ENCODE measurements at places on chromosomes 1 and 21. TPM values are rescaled to one million over a fixed set of nuclear protein-coding genes. Genes with fewer than 3 reads are reported as not detected.

DNA sequence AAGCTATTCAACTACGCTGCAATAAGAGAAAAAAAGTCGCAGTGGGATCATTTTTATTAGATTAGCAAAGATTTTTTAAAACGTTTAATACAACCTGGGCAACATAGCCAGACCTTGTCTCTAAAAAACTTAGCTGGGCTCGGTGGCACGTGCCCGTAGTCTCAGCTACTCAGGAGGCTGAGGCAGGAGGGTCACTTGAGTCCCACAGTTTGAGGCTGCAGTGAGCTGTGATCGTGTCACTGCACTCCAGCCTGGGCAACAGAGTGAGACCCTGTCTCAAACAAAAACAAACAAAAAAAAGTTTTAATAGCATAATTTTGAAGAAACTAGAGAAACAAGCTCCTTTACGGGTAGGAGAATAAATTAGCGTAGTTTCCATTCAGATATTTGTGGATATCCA, 1.0 kb upstream of the PRDM15 start:
- H3K27ac ChIP-seq = no peak overlapping the region
- H3K27me3 ChIP-seq = no peaks in the 10 kb centered on the region
- peaks cover 6% of the 10 kb centered on the region for H3K4me1 ChIP-seq
- peak overlapping the region; percentile 65 for H3K4me3 ChIP-seq
- DNase-seq = no peak

The NBPF4 gene
- not detected for total RNA-seq

GRCh38 chr1:224253721-224254120, 70.7 kb downstream of the DEGS1 start:
- H3K36me3 ChIP-seq = peaks cover 3% of the 10 kb centered on the region
- no peak overlapping the region for H3K4me3 ChIP-seq
- no peak overlapping the region for H3K27ac ChIP-seq
- H3K4me1 ChIP-seq = no peaks in the 10 kb centered on the region

GRCh38 chr1:12585951-12586942, 31.8 kb downstream of the DHRS3 start:
- no peaks in the 10 kb centered on the region for H3K4me1 ChIP-seq
- no peak for DNase-seq
- no peak overlapping the region for H3K4me3 ChIP-seq
- H3K27me3 ChIP-seq = no peaks in the 10 kb centered on the region
- H3K36me3 ChIP-seq = no peaks in the 10 kb centered on the region

- no peak overlapping the region for H3K27ac ChIP-seq
- H3K36me3 ChIP-seq = no peaks in the 10 kb centered on the region
- DNase-seq = no peak
- no peaks in the 10 kb centered on the region for H3K27me3 ChIP-seq
These were observed 58.5 kb upstream of the SERTAD4 start for GRCh38 chr1:210174133-210174532.

- H3K27me3 ChIP-seq = no peaks in the 10 kb centered on the region
- no peak for DNase-seq
- no peaks in the 10 kb centered on the region for H3K36me3 ChIP-seq
- peaks cover 73% of the 10 kb centered on the region for H3K4me1 ChIP-seq
These were observed 33.0 kb upstream of the ID3 start for GRCh38 chr1:23592209-23592892.

DNA sequence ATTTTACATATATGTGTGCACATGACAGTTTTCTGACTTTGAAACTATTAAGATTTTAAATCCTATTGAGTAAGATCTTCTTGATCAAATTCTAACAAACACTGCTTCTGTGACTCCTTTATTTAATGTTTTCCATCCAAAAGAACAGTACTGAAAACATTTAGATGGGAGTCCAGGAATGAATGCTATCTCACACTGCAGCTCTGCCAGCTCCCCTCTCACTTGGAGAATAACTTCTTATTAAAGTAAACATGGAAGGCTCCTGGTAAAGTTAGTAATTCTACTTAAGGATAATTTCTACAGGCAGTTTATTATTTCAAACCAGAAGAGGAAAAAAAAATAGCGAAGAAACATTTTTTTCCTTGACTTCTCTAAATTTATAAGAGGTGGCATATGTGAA, 349.1 kb downstream of the DPYD start:
- H3K4me1 ChIP-seq = no peaks in the 10 kb centered on the region
- no peak overlapping the region for H3K4me3 ChIP-seq
- no peak for DNase-seq
- no peaks in the 10 kb centered on the region for H3K27me3 ChIP-seq

DNA sequence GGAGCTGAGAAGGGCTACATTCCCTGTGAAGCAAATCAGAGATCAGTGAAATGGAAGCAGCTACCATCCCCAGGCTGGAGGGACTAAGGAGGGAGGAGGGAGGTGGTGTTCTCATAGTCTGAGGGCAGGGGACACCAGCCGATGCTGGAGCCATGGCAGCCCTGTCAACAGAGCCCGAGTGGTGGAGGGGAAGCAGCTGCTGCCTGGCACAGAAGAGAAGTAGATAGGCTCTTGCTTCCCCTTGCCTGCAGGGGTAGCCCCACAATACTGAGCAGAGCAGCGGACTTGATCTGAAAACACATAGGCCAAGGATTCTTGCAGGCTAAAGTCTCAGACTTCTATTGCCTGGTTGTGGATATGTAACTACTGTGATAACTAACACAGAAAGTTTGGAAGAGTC, 255.1 kb downstream of the FGGY start:
- DNase-seq = no peak
- H3K4me3 ChIP-seq = no peak overlapping the region
- no peaks in the 10 kb centered on the region for H3K4me1 ChIP-seq

DNA sequence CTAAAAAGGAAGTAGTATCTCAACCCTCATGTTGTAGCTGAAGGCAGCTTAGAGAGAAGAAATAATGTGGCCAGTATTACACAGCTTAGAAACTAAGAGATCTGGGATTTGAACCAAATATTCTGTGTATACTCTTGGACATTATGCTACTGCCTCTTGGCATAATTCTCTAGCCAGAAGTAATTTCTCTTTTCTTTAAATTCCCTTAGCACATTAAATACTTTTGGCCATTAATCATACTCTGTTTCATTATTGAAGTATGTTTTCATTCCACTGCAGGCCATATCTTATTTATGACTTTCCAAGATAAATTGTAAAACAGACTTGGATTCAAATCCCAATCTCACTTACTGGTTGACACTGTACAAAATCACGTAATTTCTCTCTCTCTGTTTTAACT, 181.3 kb upstream of the SPAG17 start:
- no peak overlapping the region for H3K4me3 ChIP-seq
- DNase-seq = no peak
- H3K27ac ChIP-seq = no peak overlapping the region
- H3K36me3 ChIP-seq = no peaks in the 10 kb centered on the region
- H3K27me3 ChIP-seq = no peaks in the 10 kb centered on the region
- no peaks in the 10 kb centered on the region for H3K4me1 ChIP-seq

- no peak overlapping the region for H3K4me3 ChIP-seq
- H3K36me3 ChIP-seq = peaks cover 3% of the 10 kb centered on the region
- no peak for DNase-seq
- H3K4me1 ChIP-seq = peaks cover 16% of the 10 kb centered on the region
- H3K27ac ChIP-seq = 0 out of 2 replicates have a peak overlapping the region, but pooled peaks have one; percentile 9
These were observed 82.7 kb downstream of the CAMTA1 start for GRCh38 chr1:6867729-6868659.

DNA sequence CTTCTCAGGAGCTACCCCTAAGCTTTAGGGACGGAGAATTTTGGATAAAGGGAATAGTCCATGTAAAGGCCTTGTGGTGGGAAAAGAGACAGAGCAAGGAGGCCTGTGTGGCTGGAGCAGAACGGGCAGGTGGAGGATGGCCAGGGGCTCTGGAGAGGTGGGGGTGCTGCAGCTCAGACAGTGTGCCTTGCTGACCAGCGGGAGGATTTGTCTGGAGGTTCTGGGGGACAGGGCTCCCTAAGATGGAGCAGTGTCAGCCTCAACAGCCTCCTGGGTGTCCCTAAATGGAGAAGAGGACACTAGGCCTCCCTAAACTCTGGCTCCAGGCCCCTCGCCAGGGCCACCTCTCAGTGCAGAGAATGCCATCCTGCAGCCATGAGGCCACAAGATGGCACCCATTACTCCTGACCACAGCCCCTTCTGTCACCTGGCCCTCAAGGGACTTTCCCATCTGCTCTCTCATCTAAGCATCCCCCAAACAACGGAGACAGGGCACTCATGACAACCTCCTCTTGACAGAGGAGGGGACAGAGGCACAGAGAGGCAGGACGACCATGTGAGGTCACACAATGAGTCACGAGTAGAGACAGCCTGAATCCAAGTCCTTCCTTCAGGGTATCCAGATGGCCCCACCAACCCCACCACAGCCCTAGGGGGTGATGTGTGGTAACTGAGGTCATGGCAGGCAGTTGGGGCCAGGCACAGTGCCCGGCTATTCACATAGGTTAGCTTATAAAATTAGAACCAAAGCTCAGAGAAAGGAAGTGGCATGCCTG, 94.7 kb downstream of the DMRTB1 start:
- H3K36me3 ChIP-seq = no peaks in the 10 kb centered on the region
- no peak for DNase-seq
- no peaks in the 10 kb centered on the region for H3K27me3 ChIP-seq
- no peaks in the 10 kb centered on the region for H3K4me1 ChIP-seq

- H3K36me3 ChIP-seq = no peaks in the 10 kb centered on the region
- H3K27ac ChIP-seq = no peak overlapping the region
- H3K4me3 ChIP-seq = no peak overlapping the region
- DNase-seq = no peak
- H3K27me3 ChIP-seq = no peaks in the 10 kb centered on the region
These were observed 9.6 kb downstream of the UQCRHL start for GRCh38 chr1:15797614-15798390.

The POU2F1 gene
- 21.1 TPM for total RNA-seq

The C1orf115 gene
- total RNA-seq = 4.6 TPM

DNA sequence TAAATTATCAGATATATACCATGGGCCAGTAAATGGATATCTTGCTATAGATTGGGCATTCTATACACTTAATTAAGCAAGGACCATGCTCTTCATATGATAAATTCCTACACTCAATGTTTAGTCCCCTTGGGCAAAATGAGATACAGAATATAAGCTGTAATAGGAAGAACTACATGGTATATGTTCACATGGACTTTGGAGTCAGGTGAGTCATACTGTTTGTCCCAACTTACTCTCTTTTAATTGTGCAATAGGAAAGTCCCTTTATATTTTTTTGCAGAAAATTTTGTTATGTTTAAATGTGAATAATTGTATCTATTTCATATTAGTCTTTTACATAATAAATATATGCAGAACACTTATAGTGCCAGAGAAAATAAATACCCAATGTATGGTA, 820.2 kb upstream of the ADAMTS5 start:
- no peaks in the 10 kb centered on the region for H3K4me1 ChIP-seq
- H3K27me3 ChIP-seq = no peaks in the 10 kb centered on the region
- DNase-seq = no peak
- H3K27ac ChIP-seq = no peak overlapping the region

DNA sequence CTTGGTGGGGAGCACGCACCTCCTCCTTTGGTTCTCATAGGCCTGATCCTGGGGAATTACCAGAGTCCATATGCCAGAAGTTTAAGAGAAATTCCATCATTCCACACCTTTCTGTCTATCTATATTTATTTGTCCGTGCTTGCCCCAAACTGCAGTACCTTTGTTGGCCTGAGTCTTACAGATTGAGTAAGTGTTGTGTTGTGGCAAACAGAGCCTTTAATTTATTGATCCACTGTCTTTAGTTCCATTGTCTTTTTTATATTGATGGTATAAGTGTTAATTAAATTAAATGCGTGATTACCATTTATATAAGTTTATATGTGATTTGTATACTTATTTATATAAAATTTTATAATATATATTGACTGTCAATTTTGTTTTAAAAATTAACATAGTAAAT, 4.9 kb downstream of the SH3BGR start:
- no peaks in the 10 kb centered on the region for H3K36me3 ChIP-seq
- no peaks in the 10 kb centered on the region for H3K27me3 ChIP-seq
- no peak for DNase-seq

DNA sequence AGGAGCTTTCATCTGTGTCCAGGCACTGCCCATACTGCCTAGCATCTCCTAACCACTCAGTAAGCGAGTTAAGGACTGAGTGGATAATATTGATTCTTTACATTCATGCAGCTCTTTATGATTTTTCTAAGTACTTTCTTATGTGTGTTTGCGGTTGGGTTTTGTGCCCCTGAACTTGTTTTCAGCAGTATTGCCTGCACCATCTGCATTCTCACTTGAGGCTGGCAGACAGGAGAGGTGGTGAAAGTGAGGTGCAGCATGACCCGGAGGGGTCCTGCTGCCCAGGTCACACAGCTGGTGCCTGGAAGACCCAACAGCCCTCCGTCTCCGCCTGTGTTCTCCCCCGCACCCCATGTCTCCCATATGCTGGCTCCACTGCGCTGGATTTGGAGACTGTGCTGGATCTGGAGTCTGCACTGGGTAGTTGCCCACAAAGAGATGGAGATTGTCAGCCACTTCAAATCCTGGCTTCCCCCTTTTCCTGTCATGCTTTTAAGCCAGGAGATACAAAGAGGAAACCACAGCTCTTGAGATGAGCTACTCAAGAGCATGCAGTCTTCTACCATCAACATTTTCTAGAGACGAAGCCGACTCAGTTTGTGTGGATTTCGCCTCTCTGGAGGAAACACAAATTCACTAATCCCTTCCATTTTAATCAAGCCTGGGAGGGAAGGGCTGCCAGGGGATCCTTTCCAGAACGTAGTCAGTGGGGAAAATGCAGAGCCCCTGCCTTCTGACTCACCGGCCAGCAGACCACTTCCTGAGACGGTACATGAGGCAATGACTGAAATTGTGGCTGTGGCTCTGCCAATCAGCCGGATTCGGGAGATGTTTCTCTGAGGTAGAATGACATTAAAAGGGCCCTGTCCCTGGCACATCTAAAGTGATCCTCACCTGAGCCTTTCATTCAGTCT, 71.7 kb upstream of the ANGPTL1 start:
- H3K36me3 ChIP-seq = no peaks in the 10 kb centered on the region
- no peak overlapping the region for H3K4me3 ChIP-seq
- H3K27ac ChIP-seq = no peak overlapping the region
- no peaks in the 10 kb centered on the region for H3K4me1 ChIP-seq

The CFH gene
- 0.27 TPM for total RNA-seq

DNA sequence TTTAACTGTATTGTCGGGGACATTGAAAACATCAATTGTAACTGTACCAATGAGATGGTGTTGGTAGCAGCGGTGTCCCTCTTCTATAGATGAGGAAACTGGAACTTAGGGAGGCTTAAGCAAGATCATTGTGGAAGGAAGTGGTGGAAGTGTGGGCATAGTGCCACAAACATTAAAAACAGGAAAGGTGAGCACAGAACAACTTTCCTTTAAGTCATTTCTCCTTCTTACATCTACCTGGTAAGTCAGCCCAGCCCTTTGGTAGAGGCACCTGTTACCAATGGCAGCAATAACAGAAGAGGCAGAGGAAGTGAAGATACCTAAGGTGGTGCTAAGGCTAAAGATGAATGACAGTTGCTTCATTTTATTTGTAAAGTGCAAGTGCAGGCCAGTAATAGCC, 12.0 kb upstream of the CTSS start:
- no peak for DNase-seq
- no peak overlapping the region for H3K27ac ChIP-seq
- no peaks in the 10 kb centered on the region for H3K27me3 ChIP-seq
- no peaks in the 10 kb centered on the region for H3K36me3 ChIP-seq
- no peaks in the 10 kb centered on the region for H3K4me1 ChIP-seq

The SERTAD4 gene
- not detected for total RNA-seq
